ENCODE measurements at places on chromosomes 11 and 22.

- no peak for DNase-seq
These were observed 49.9 kb upstream of the GDPD4 start for GRCh38 chr11:77351281-77351886.

DNA sequence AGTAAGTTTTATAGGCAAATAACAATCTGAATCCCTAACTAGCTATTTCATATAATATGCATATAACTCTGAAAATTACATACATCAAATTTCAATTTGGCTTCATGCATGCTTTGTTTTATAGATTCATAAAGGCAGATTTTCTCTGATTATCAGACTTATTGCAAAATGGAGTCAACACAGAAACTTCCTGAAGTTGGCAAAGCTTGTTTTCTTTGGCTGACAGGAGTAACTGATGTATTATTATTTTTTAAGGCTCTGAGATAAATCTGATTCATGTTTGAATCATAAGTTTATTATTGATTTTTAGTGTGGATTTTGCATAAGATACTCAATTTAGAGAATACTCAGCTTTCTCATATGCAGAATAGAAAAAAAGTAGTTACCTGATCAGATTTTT lies 356.3 kb upstream of the CCDC90B start:
- DNase-seq: no peak

- DNase-seq: no peak
These were observed 10.6 kb downstream of the PRODH start for GRCh38 chr22:18925368-18926064.

DNA sequence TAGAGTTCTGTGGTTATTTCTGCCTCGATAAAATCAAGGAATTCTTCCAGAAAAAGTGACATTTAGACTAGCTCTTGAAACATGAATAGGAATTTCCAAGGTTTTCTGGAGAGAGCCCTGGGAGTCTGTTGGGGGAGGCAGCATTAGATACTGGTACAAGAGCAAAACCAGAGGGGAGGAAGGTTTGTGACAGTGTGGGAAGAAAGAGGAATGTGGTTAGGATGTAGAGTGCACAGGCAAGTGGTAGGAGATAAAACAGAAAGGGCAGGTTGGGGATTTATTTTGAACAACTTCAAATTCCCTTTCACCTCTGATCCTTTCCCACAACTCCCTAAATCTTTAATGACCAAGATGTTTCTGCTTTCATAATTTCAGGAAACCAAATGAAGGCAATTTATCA lies 588.4 kb downstream of the METTL15 start:
- no peak for DNase-seq

DNA sequence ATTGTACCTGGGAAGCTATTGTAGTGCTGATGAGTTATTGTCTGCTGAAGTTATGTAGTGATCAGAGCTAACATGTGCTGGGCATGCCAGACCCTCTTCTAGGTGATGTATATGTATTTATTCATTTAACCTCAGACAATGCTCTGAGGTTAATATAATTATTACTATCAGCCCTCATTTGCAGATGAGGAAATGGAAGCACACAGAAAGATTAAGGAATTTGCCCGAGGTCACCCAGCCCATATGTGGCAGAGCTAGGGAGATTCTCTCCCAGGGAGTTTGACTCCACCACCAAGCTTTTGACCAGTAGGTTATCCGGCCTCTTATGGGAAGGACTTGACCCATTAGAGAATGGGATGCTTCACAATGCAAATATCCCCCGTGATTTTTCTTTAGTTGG lies 114.2 kb upstream of the NAV2 start:
- DNase-seq: no peak

DNA sequence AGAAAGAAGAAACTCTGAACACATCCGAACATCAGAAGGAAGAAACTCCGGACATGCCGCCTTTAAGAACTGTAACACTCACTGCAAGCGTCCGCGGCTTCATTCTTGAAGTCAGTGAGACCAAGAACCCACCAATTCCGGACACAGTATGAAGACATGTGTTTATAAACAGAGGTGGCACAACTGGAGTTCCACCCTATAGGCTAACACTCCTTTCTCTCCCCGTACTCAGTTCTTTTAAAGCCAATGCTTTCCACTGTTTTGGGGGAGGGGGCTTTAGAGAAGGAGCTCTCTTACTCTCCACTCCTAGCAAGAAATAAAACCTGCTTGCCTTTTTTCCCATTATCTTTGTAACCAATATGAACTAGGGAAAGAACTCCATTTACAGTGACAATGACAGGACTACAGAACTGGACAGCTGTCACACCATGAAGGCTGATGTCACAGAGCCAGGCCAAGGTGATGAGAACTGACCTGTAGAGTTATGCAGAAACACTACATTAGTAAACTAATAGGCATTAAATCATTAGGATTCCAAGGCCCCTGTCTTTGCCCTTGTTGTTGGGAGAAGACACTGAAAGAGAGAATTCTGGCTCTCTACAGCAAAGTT lies 733 bp downstream of the TRIM5 start:
- no peak for DNase-seq

DNA sequence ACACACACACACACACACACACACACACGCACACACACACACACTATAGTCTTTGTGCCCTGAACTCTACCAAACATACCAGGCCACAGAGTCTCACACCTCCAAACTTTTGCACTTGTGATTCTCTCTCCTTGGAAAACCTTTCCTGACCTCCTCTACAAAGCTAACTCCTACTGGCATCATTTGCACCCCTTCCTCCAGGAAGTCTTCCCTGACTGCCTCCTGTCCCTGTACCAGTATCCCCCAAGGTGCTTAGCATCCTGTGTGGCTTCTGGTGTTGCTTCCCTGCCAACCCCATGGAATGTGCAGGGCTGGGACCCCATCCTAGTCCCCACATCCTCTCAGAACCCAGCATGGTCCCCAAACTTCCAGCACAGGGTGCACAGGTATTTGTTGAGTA lies 8.9 kb downstream of the TPST2 start:
- no peak for DNase-seq

- peak; percentile 43 for DNase-seq
These were observed 16.5 kb downstream of the NAP1L4 start for GRCh38 chr11:2975594-2975993.

DNA sequence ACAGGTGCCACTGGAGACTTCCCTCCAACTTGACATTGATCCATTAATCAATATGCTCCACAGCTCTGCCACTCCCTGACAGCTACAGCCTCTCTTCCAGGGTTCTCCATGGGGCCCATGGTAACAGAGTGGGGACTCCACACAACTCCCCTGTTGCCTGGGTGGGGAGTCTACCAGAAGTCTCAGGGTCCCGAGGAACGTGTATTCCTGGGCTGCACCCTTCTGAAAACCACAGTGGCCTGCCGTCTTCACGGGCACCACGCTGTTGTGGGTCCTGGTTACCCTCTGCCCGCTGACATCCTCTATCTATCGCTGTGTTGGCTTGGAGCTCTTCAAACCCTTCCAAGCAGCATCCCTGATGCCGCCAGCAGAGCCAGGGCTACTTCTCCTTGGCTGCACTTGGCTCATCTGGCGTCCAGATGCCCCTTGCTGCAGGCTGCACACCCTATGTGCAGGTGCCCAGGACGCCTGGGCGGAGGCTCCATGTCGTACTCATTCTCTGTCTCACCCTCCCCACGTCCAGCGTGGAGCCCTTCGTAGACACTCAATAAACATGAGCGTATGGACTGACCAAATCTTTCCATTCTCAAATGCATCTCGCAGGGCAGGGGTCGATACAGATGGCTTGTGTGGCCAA lies 1341.8 kb downstream of the TBC1D22A start:
- no peak for DNase-seq

DNA sequence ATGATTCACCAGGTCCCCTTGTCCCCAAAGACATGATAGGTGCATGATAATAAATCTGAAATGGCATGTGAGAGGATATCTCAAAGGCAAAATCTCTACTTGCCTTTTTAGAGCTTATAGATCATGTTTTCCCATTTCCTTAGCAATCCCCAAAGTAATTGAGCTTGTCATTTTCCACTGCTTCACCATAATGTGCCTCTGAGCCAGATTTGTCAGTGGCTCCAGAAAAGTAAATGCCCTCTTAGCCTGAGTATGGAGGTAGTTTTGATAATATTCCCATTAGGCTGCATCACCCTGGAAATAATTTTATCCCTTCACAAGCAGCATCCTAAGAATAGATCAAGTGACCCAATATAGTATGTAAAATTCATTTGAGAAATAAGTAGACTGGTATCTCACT lies 36.7 kb upstream of the ADSL start:
- DNase-seq: no peak

All from WERI-Rb-1 (cell line).